ENCODE measurements at places on chromosomes 12 and 14.

GRCh38 chr12:53074283-53074998 lies 4.7 kb downstream of the SPRYD3 start:
- H3K27ac ChIP-seq, result peak overlapping the region; percentile 6
- H3K4me1 ChIP-seq, result peaks cover 10% of the 10 kb centered on the region
- peaks cover 57% of the 10 kb centered on the region for H3K36me3 ChIP-seq
- DNase-seq, result no peak
- H3K27me3 ChIP-seq, result no peaks in the 10 kb centered on the region
- H3K4me3 ChIP-seq, result no peak overlapping the region

GRCh38 chr14:22897357-22897756 lies 14.3 kb downstream of the REM2 start:
- no peak for DNase-seq
- no peak overlapping the region for H3K27ac ChIP-seq
- no peaks in the 10 kb centered on the region for H3K27me3 ChIP-seq
- no peak overlapping the region for H3K4me3 ChIP-seq
- H3K36me3 ChIP-seq, result peaks cover 27% of the 10 kb centered on the region

GRCh38 chr14:101066826-101067510 lies 163.4 kb upstream of the RTL1 start:
- H3K27ac ChIP-seq, result no peak overlapping the region
- no peak for DNase-seq
- no peaks in the 10 kb centered on the region for H3K27me3 ChIP-seq
- H3K36me3 ChIP-seq, result no peaks in the 10 kb centered on the region
- no peaks in the 10 kb centered on the region for H3K4me1 ChIP-seq

DNA sequence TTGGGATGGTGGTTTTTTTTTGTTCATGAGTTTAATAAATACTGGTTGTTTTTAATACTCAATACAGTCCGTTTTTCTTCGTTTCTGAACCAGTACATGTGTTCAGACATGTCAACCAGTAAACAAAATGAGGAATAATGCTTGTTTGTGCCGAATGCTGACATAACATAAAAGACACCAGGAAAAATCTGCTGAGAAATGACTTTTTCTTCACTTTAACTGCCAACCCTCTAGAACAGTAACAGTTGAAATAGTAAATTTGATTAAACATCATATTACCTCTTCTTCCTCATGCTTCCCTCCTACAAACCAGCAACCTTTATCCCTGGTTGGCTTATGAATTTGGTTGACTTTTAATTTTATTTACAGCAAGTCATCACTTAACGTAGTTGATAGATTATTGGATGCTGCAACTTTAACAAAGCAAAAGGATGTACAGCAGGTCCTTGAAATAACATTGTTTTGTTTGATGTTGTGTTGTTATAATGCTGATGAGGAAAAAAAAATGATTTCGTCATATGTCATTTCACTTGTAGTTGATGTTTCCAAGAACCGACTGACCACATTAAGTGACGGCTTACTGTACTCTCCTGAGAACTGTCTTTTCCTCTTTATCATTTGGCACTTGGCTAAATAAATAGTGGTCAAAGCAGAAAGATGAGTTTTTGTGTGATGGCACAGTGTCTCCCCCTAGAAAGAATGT lies 340.5 kb downstream of the TMTC2 start:
- DNase-seq, result no peak
- no peak overlapping the region for H3K27ac ChIP-seq
- no peaks in the 10 kb centered on the region for H3K4me1 ChIP-seq
- H3K27me3 ChIP-seq, result no peaks in the 10 kb centered on the region
- H3K36me3 ChIP-seq, result no peaks in the 10 kb centered on the region
- H3K4me3 ChIP-seq, result no peak overlapping the region

GRCh38 chr14:42556551-42556950 lies 949.9 kb downstream of the LRFN5 start:
- H3K4me1 ChIP-seq, result no peaks in the 10 kb centered on the region
- no peak overlapping the region for H3K4me3 ChIP-seq
- H3K36me3 ChIP-seq, result no peaks in the 10 kb centered on the region
- no peak for DNase-seq
- H3K27ac ChIP-seq, result no peak overlapping the region

GRCh38 chr12:21987755-21988154 lies 46.5 kb upstream of the ABCC9 start:
- no peak overlapping the region for H3K27ac ChIP-seq
- peaks cover 1% of the 10 kb centered on the region for H3K4me1 ChIP-seq

- H3K27me3 ChIP-seq, result no peaks in the 10 kb centered on the region
- H3K4me3 ChIP-seq, result no peak overlapping the region
- no peaks in the 10 kb centered on the region for H3K36me3 ChIP-seq
- H3K27ac ChIP-seq, result no peak overlapping the region
- H3K4me1 ChIP-seq, result no peaks in the 10 kb centered on the region
- DNase-seq, result no peak
These were observed 907.0 kb downstream of the DIO2 start for GRCh38 chr14:79304279-79304678.

- H3K36me3 ChIP-seq, result no peaks in the 10 kb centered on the region
- no peak overlapping the region for H3K4me3 ChIP-seq
- no peak overlapping the region for H3K27ac ChIP-seq
- H3K27me3 ChIP-seq, result peaks cover 3% of the 10 kb centered on the region
- H3K4me1 ChIP-seq, result peaks cover 18% of the 10 kb centered on the region
These were observed 84.4 kb downstream of the NINJ2 start for GRCh38 chr12:578748-579419.

DNA sequence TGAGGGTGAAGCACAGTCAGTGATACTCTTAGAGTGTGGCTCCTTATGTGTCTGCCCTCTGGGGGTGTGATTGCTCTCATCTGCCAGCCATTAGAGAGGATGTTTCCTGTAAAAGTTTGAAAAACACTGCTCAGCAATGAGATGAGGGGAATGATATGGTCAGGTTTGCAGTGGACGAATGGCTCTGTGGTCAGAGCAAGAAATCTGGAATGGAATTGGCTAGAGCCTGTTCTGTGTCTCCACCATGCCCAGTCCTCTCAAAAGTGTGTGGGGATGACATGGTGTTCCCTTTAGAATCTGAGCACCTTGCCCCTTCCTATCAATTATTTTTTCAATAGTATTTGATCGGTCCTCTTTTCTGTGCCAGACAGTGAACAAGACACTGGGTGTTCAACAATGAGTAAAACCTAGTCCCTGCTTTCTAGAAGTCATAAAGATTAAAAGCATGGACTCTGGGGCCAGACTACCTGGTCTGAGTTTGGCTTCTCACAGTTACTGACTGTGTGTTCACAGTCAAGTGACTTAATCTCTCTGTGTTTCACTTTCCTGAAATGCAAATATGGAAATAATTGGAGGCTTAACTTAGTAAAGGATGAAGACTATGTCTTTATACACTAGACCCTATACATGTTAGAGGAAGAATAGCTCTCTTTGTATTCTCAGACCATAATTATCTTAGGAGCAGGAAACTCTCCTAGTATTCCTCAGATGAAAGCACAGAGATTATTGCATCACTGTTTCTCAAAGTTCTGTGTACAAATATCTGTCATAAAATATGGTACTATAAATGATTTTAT lies 1.6 kb downstream of the ACSS3 start:
- H3K36me3 ChIP-seq, result no peaks in the 10 kb centered on the region
- H3K4me1 ChIP-seq, result no peaks in the 10 kb centered on the region
- peaks cover 8% of the 10 kb centered on the region for H3K27me3 ChIP-seq
- no peak overlapping the region for H3K4me3 ChIP-seq

- H3K27ac ChIP-seq, result no peak overlapping the region
- H3K27me3 ChIP-seq, result peaks cover 17% of the 10 kb centered on the region
- DNase-seq, result no peak
- H3K4me3 ChIP-seq, result no peak overlapping the region
- no peaks in the 10 kb centered on the region for H3K36me3 ChIP-seq
These were observed 233.8 kb downstream of the CACNA1C start for GRCh38 chr12:2286461-2287131.

DNA sequence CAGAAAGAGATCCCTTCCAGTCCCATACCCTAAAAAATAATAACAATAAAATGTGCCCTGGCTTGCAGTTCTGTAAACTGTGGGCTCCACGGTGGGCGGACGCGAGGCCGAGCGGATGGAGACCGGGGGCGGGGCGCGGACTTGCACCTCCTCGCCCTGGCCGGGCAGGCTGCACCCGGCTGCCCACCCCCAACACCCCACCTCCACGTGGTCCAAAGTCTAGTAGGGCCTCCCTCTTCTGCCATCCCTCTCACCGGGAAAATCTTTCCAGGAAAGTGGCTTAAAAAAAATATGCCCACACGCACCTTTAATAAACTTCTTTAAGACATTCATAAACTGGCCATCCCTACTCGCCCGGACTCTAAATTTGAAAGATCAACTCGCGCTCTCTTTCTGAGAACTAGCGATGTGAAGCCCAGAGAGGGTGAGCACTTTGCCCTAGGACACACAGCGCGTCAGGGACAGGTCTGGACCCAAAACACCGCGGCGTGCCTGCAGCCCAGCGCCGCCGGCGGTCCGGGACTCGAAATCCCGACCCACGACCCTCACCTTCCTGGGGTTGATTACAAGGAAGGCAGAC lies 1.9 kb upstream of the BCL11B start:
- no peak for DNase-seq
- peaks cover 22% of the 10 kb centered on the region for H3K27me3 ChIP-seq
- H3K36me3 ChIP-seq, result peaks cover 12% of the 10 kb centered on the region
- peak overlapping the region; percentile 80 for H3K4me3 ChIP-seq
- H3K27ac ChIP-seq, result peak overlapping the region; percentile 85
- H3K4me1 ChIP-seq, result peaks cover 29% of the 10 kb centered on the region

- H3K4me3 ChIP-seq, result no peak overlapping the region
- no peak overlapping the region for H3K27ac ChIP-seq
- no peak for DNase-seq
- no peaks in the 10 kb centered on the region for H3K27me3 ChIP-seq
- no peaks in the 10 kb centered on the region for H3K4me1 ChIP-seq
- no peaks in the 10 kb centered on the region for H3K36me3 ChIP-seq
These were observed 89.8 kb downstream of the DICER1 start for GRCh38 chr14:95067526-95067925.

GRCh38 chr14:61034416-61035120 lies 53.5 kb downstream of the SLC38A6 start:
- H3K36me3 ChIP-seq, result peaks cover 2% of the 10 kb centered on the region
- H3K27me3 ChIP-seq, result no peaks in the 10 kb centered on the region

GRCh38 chr14:105500036-105500725 lies 9.1 kb downstream of the TEDC1 start:
- no peak overlapping the region for H3K27ac ChIP-seq
- H3K4me1 ChIP-seq, result no peaks in the 10 kb centered on the region
- no peaks in the 10 kb centered on the region for H3K27me3 ChIP-seq
- DNase-seq, result no peak
- H3K4me3 ChIP-seq, result no peak overlapping the region
- H3K36me3 ChIP-seq, result no peaks in the 10 kb centered on the region

- H3K4me3 ChIP-seq, result no peak overlapping the region
- DNase-seq, result no peak
- peaks cover 2% of the 10 kb centered on the region for H3K4me1 ChIP-seq
- H3K36me3 ChIP-seq, result no peaks in the 10 kb centered on the region
- H3K27ac ChIP-seq, result no peak overlapping the region
These were observed 96.3 kb upstream of the EEA1 start for GRCh38 chr12:93025145-93026103.

DNA sequence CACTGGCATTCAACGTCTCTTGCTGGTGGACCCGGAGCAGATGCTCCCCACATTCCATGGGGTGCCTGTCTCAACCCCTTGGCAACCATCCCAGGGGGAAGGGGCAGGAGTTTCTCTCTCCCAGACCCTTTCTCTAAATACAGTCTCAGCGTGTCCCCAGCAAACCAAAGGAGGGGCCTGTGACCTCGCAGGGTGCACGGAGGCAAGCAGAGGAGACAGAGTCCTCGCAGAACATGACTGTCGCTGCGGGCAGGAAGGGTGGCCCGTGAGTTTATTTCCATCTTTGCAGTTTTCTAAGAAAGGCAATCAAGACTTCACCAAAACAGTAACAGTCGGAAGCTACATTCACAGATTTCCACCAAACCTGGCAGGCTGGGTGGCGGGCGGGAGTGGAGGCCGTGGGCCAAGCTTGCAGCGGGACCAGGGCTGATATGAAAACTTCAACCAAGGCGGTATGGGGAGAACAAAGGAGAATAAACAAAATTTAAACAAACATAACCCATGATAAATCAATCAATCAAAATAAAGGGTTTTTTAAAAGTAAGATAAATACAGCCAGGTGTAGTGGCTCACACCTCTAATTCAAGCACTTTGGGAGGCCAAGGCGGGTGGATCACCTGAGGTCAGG lies 18.6 kb downstream of the BRF1 start:
- no peak for DNase-seq
- no peak overlapping the region for H3K27ac ChIP-seq
- H3K36me3 ChIP-seq, result peaks cover 9% of the 10 kb centered on the region
- H3K4me3 ChIP-seq, result no peak overlapping the region
- H3K27me3 ChIP-seq, result no peaks in the 10 kb centered on the region

DNA sequence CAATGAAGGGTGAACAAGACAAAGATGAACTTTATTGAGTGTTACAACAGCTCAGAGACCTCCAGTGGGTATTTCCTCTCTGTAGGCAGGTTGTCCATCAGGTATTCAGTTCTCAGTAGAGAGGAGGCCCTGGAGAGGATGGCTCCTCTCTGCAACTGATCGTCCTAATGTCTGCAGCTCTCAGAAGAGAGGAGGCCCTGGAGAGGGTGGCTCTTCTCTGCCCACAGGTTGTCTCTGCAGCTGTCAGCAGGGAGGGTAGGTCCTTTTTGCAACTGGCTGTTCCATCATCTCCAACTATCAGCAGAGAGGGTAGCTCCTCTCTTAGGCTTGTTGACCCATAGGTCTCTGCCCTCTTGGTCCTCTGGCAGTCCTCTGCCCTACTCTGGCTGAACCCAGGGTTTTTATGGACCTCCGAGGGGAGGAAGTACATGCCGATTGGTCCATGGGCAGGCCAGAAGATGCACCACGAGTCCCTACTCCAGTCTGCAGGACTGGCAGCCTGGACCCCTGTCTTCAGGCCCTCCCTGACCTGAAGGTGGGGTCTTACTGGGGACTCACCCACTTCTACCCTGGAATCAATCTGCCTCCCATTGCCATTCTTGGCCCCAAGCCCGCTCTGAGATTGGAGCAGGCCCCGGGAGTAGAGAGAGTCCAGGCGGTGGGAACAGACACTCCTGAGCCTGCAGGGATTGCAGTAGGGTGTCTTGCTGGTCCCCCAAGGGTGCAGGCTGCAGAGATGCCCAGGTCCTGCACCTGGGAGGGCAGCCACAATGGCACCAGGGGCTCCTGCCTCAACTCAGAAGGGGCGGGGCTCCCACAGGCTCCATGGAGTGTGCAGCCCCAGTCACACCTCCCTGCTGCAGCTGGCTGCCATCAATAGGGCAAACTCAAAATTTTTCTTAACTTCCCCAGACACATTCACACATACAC lies 2.3 kb downstream of the TMEM116 start:
- H3K4me3 ChIP-seq, result peak overlapping the region; percentile 94
- H3K27ac ChIP-seq, result no peak overlapping the region
- H3K27me3 ChIP-seq, result no peaks in the 10 kb centered on the region
- DNase-seq, result no peak

DNA sequence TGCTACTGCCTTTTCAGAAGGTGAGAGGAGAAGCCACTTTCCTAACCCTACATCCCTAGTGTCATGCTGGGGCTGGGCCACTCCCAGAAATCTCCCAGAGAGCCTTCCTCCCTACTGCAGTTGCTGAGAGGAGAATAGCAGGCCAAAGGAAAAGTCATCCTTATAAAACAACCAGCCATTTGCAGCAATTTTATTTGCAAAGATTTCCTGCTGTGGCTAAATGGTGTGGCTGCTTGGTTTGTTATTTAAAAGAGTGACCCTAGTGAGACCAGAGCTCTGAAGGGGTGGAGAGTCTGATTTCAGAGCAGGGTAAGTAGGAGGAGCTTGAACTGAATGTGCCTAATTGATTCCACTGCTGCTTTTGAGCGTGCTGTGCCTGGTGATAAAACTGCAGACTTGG lies 232.0 kb downstream of the GRIN2B start:
- peaks cover 1% of the 10 kb centered on the region for H3K27me3 ChIP-seq
- H3K36me3 ChIP-seq, result no peaks in the 10 kb centered on the region
- no peaks in the 10 kb centered on the region for H3K4me1 ChIP-seq
- H3K4me3 ChIP-seq, result no peak overlapping the region
- no peak for DNase-seq
